ENCODE measurements at places on chromosomes 16 and 17. TPM values are rescaled to one million over a fixed set of nuclear protein-coding genes. Genes with fewer than 3 reads are reported as not detected.

BAIAP3 gene
- 0.74 TPM for total RNA-seq

E4F1 gene
- total RNA-seq: 22.9 TPM

ADAM11 gene
- total RNA-seq: 0.50 TPM

ADAP2 gene
- total RNA-seq: 2.7 TPM

JUP gene
- total RNA-seq: 31.1 TPM

CES4A gene
- 0.45 TPM for total RNA-seq

NKD1 gene
- under 0.01 TPM for total RNA-seq

GDPD3 gene
- 0.17 TPM for total RNA-seq

KRTAP9-4 gene
- total RNA-seq: not detected

TMEM92 gene
- 0.15 TPM for total RNA-seq

GDPD1 gene
- 0.45 TPM for total RNA-seq

SDR42E2 gene
- total RNA-seq: not detected

FBXL19 gene
- total RNA-seq: 19.6 TPM

LHX1 gene
- not detected for total RNA-seq

FHOD1 gene
- total RNA-seq: 21.7 TPM

MYL11 gene
- not detected for total RNA-seq

HLF gene
- total RNA-seq: 0.15 TPM

G6PC1 gene
- not detected for total RNA-seq

AHSP gene
- total RNA-seq: not detected

HOXB8 gene
- total RNA-seq: 1.0 TPM

DNAAF8 gene
- total RNA-seq: 0.30 TPM

PYCARD gene
- total RNA-seq: 61.8 TPM

GNAO1 gene
- 0.17 TPM for total RNA-seq
